ENCODE measurements at places on chromosomes 7 and 10. TPM values are rescaled to one million over a fixed set of nuclear protein-coding genes. Genes with fewer than 3 reads are reported as not detected.

DNA sequence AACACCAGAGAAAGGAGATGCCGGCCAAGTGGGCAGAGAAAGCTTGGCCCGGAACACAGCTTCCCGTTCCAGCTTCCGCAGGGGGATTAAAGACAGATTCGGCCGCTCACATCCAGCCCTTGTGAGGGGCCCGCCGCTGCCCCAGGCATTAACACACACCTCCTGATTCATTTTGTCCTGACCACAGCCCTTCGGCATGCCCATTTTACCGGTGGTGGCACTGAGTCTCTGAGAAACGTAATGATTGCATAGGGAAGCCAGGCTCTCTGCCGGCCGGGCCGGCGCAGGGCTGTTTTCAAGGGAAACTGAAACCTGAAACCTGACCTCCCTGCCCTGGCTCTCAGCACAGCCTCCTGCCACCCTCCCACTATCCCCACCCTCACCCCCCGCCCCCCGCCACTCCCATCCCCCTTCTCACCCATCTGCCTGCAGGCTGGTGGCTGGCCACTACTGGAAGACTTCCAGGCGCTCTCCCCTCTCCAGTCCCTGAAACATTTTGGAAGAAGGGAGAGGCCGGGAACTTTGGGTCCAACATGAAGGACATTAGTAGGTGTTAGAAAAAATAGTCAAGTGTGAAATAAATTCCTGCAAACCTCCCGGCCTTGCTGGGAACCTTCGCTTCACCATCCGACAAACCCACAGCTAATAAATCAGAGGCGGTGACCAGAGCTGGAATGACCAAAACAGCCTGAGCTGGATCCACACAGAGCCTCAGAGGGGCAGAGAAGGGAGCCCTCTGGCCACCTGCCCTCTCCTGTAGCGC lies 83.5 kb upstream of the CUX1 start:
- no peak for DNase-seq

GRCh38 chr7:128167042-128167701 lies 73.9 kb upstream of the LEP start:
- no peak for DNase-seq

- DNase-seq, result no peak
Measured at GRCh38 chr7:69334701-69335100, 263.6 kb upstream of the AUTS2 start.

DNA sequence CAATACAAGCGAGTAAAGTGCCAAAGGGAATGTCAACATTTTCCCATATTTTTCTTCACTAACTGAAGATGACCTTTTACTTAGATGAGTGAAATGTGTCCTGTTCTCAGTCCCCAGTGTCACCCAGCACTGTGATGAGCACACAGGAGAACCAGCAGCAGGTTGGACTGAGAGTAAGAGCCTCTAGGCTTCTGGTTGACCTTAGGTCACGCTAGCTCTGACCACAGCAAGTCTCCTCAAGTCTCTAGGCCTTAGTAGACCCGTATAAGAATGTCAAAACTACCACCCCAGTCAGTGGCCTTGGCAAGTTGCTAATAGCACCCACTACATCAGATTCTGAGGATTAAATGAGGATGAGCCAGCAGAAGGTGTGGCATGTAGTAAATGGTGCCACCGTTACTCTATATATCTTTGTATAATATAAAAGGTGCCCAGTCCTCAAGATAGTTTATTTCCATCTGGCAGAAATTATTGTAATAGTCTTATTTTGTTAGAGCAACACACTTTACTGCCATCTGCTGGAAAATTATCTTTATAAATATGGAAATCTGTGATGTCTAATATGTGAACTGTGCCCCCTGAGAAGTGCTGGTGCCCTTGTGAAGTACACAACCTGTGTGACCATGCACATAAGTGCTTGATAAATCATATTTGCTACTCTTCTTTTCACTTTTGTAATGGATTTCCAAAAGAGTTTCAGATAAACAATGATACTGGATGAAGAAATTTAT lies 75.7 kb downstream of the SPAG6 start:
- no peak for DNase-seq

- DNase-seq, result no peak
Measured at GRCh38 chr7:33836797-33837355, 68.5 kb upstream of the BMPER start.

- DNase-seq, result no peak
Measured at GRCh38 chr10:132944510-132944909, 2.1 kb upstream of the CFAP46 start.

DNA sequence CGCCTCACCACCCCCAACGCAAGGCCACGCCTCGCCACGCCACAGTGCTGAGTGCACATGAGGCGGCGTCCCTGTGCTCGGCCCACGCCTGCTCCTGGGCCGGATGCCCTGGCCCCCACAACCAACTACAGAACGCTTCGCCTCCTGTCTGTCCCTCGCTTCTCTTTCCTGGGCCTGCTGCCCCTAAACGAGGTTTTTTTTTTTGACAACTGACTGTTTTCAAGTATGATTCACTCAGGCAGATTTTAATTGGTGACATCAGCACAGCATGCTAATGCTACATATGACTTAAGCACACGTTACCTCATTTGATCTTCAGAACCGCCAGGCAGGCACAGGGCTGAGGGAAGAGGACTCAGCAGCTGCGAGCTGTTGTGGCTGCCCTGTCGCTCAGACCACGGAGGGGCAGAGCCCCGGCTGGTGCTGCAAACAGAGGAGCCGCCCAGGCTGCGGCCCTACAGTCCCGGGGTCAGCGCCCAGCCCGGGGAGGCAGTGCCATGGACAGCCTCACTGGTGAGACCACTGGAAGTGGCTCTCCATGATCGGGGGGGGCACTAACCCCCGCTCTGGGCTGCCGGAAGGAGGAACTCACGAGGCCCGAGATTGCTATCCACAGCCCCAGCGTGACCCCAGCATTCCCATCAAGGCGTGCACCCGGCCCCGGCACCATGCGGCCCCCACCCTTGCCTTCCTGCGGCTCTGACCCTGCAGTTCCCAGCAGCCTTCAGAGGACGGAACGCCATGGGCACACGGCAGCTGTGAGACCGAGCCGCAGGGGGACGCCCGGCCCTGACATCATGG lies 212.8 kb downstream of the MAD1L1 start:
- DNase-seq, result no peak

The NME8 gene
- not detected for total RNA-seq

The ACTA2 gene
- total RNA-seq, result 1,162 TPM

The SAP25 gene
- total RNA-seq, result 2.9 TPM

- DNase-seq, result no peak
Measured at GRCh38 chr10:89115876-89116627, 91.1 kb downstream of the CH25H start.
